ENCODE measurements at places on chromosomes 12 and 14. TPM values are rescaled to one million over a fixed set of nuclear protein-coding genes. Genes with fewer than 3 reads are reported as not detected.

DNA sequence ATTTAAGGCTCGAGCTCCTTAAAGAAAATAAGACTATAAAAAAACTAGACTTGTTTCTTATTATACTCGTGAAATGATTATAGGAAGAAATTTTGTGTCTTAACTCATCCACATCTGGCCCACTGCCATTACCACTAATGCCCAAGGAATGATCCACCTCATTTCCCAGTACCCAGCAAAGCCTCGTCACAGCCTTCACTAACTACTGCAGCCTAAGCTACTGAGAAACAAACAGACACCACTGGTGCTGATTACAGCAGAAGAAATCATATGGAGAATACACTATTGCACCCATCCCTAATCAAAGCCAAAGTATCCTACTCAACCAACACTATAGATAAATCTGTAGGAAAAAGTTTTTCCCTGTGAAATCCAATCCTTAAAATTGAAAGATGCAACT lies 205.3 kb upstream of the NAV3 start:
- DNase-seq, result no peak

Gene HOXC10
- 0.28 TPM for total RNA-seq

Gene MYRFL
- under 0.01 TPM for total RNA-seq

Gene LIN7A
- 0.19 TPM for total RNA-seq

- DNase-seq, result peak; percentile 7
Observed at GRCh38 chr12:11580125-11580751, 69.2 kb upstream of the ETV6 start.

GRCh38 chr14:21668377-21668776 lies 5.2 kb downstream of the OR4E1 start:
- DNase-seq, result peak; percentile 68

Gene DAAM1
- 65.3 TPM for total RNA-seq

Gene ACSM4
- total RNA-seq, result not detected

GRCh38 chr12:92257261-92257660 lies 111.6 kb upstream of the BTG1 start:
- DNase-seq, result no peak

- DNase-seq, result peak; percentile 55
Observed at GRCh38 chr12:6461401-6462233, 8.9 kb downstream of the VAMP1 start.

Gene STAT6
- 39.6 TPM for total RNA-seq

Data from dermis blood vessel endothelial cell (primary cell).